ENCODE measurements at places on chromosomes 1 and 21. TPM values are rescaled to one million over a fixed set of nuclear protein-coding genes. Genes with fewer than 3 reads are reported as not detected.

Gene SLC25A34
- 1.8 TPM for total RNA-seq

DNA sequence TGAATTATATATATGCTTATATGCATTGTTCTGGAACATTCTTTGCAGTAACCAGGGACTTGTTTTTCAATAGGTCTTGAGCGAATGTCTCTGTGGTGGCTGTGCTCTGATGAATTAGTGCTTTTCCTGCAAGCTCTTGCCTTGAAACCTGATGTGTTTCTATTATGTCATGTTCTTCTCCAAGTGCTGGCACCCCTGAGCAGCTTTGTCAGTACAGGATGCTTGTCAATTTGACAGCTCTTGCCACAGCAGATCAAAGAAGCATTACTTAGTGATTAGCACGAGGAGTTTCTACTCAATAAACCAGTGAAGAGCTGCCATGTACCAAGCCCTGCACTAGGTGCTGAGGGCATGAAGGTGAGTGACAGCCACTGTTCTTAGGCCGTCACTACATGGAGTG is 171.9 kb downstream of the PRDM2 start:
- H3K4me3 ChIP-seq = no peak overlapping the region
- H3K27me3 ChIP-seq = no peaks in the 10 kb centered on the region
- no peaks in the 10 kb centered on the region for H3K36me3 ChIP-seq
- no peaks in the 10 kb centered on the region for H3K4me1 ChIP-seq
- no peak overlapping the region for H3K27ac ChIP-seq
- DNase-seq = no peak

- H3K4me3 ChIP-seq = no peak overlapping the region
- H3K4me1 ChIP-seq = no peaks in the 10 kb centered on the region
- no peak overlapping the region for H3K27ac ChIP-seq
- no peaks in the 10 kb centered on the region for H3K27me3 ChIP-seq
- H3K36me3 ChIP-seq = no peaks in the 10 kb centered on the region
These were observed 32.8 kb downstream of the WNT9A start for GRCh38 chr1:227914801-227915563.

DNA sequence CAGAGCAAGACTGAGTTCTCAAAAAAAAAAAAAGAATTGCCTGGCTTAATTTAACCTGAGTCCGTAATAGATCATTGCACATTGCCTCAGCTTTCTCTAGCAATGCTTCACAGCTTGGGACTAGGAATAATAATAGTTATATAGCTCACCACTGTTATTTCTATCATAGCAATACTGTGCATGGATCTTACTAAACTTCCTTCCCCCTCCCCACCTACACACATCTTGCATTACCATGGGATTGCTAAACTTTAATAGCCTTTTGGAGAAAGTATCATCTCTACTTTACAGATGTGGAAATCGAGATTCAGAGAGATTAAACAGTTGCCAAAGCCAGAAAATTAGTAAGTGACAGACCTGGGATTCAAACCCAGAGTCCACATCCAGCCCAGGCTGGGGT is 99.4 kb downstream of the ATP5PO start:
- H3K4me3 ChIP-seq = no peak overlapping the region
- no peaks in the 10 kb centered on the region for H3K27me3 ChIP-seq
- DNase-seq = no peak
- H3K36me3 ChIP-seq = no peaks in the 10 kb centered on the region
- no peaks in the 10 kb centered on the region for H3K4me1 ChIP-seq

DNA sequence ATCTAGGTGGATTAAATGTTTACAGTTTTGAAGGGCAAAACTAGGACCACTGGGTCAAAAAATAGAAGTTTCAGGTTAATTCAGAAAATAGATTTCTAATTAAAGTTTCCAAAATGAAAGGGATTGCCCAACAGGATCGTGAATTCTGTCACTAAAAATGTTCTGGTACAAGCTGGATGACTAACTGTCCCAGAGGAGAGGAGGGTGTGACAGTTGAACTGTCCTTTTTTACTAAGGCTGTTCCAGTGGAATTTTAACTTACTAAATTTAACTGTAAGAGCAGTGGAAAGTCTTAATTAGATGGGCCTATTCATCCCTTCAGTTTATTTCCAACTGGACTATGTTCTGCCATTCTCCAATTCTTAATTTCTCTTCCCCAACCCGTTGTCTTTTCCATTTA is 7.2 kb downstream of the SNX7 start:
- H3K36me3 ChIP-seq = no peaks in the 10 kb centered on the region
- H3K27me3 ChIP-seq = no peaks in the 10 kb centered on the region
- H3K4me3 ChIP-seq = no peak overlapping the region

DNA sequence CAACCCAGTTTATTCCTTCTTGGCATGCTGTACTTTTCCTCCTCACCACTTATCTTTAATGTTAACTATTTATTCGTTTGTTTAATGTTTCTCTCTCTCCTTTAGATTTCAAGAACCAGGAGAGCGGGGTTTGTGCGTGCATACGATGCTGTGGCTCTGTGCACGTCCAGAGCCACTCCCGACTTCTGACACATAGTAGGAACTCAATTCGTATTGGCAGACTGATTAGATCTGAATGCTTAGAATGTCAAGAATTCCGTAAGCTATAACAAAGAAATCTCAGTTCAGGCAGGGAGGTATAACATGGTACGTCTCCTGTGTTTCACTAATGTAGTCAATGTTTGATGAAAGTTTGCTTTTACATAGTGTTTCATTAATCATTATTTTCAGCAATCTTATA is 7.3 kb upstream of the GRIK1 start:
- H3K4me1 ChIP-seq = no peaks in the 10 kb centered on the region
- H3K4me3 ChIP-seq = no peak overlapping the region
- no peak overlapping the region for H3K27ac ChIP-seq
- H3K27me3 ChIP-seq = peaks cover 1% of the 10 kb centered on the region
- H3K36me3 ChIP-seq = no peaks in the 10 kb centered on the region
- DNase-seq = no peak

- no peak for DNase-seq
- no peaks in the 10 kb centered on the region for H3K4me1 ChIP-seq
- H3K4me3 ChIP-seq = no peak overlapping the region
- no peaks in the 10 kb centered on the region for H3K27me3 ChIP-seq
- H3K36me3 ChIP-seq = no peaks in the 10 kb centered on the region
These were observed 918 bp downstream of the IFNLR1 start for GRCh38 chr1:24186031-24186710.

- no peak for DNase-seq
- no peaks in the 10 kb centered on the region for H3K4me1 ChIP-seq
- no peak overlapping the region for H3K4me3 ChIP-seq
These were observed 203.4 kb downstream of the ZNF648 start for GRCh38 chr1:181858135-181858534.

- H3K27ac ChIP-seq = no peak overlapping the region
- no peak for DNase-seq
- no peak overlapping the region for H3K4me3 ChIP-seq
- H3K27me3 ChIP-seq = no peaks in the 10 kb centered on the region
- no peaks in the 10 kb centered on the region for H3K4me1 ChIP-seq
These were observed 19.2 kb downstream of the CNIH3 start for GRCh38 chr1:224635356-224635755.

Gene BCL2L15
- 0.44 TPM for total RNA-seq

- no peaks in the 10 kb centered on the region for H3K36me3 ChIP-seq
- no peaks in the 10 kb centered on the region for H3K27me3 ChIP-seq
- no peak overlapping the region for H3K27ac ChIP-seq
- DNase-seq = no peak
- no peaks in the 10 kb centered on the region for H3K4me1 ChIP-seq
- peak overlapping the region; percentile 29 for H3K4me3 ChIP-seq
These were observed 56.8 kb upstream of the PRDX6 start for GRCh38 chr1:173420330-173420806.

DNA sequence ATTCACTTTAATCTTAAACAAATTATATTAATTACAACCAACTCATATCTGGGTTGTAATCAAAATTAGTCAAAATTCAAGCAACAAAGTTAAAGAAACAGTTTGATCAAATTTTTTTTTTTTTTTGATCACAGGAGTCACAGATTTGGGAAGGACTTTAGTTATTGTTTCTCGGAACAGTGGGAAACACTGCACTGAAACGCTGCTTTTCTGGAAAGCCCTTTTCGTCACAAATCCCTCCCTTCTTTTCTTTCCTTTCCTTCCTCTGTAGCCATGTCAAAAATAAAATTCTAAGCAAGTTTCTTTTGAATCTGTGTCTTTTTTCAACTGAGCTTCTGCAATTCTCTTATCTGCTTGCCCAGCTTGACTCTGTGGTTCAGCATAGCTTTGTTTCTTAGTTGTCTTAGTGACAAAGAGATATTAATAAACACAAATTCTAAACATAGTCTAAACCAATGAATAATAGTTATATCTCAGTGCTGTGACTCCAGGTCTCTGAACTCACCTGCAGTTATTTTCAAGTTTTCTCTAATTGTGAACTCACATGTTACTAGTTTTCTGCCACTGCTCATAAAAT is 53.8 kb downstream of the PTGS2 start:
- no peak overlapping the region for H3K27ac ChIP-seq
- DNase-seq = no peak
- no peaks in the 10 kb centered on the region for H3K36me3 ChIP-seq
- no peaks in the 10 kb centered on the region for H3K4me1 ChIP-seq
- H3K4me3 ChIP-seq = no peak overlapping the region
- H3K27me3 ChIP-seq = no peaks in the 10 kb centered on the region

Gene IFT25
- total RNA-seq = 23.3 TPM

GRCh38 chr21:29372063-29372802 is 73.5 kb downstream of the BACH1 start:
- no peaks in the 10 kb centered on the region for H3K4me1 ChIP-seq
- H3K27me3 ChIP-seq = no peaks in the 10 kb centered on the region
- H3K36me3 ChIP-seq = no peaks in the 10 kb centered on the region

DNA sequence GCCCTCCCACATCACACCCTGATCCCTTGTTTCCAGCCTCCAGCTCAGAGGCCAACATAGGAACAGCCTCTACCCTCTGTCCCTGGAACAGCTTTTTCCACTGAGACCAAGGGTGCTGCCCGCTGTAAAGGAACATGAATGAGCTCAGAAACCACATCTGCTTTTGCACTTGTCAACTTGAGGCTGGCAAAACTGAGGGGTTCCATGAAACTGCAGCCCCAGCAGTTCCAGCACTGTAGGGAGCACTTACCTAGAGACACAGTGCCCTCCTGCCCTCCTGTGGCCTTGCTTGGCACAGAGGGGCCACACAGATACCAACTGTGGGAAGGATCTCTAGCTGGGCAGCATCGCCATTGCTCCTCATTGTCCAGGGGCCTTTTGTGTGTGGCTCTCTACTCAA is 51.7 kb downstream of the ITPKB start:
- H3K27ac ChIP-seq = peak overlapping the region; percentile 71
- no peak for DNase-seq
- no peaks in the 10 kb centered on the region for H3K36me3 ChIP-seq

- no peaks in the 10 kb centered on the region for H3K27me3 ChIP-seq
- H3K27ac ChIP-seq = no peak overlapping the region
- H3K4me3 ChIP-seq = no peak overlapping the region
These were observed 15.2 kb downstream of the GADD45A start for GRCh38 chr1:67700220-67700619.

Gene EPS15
- total RNA-seq = 144 TPM

Gene CD5L
- total RNA-seq = not detected

DNA sequence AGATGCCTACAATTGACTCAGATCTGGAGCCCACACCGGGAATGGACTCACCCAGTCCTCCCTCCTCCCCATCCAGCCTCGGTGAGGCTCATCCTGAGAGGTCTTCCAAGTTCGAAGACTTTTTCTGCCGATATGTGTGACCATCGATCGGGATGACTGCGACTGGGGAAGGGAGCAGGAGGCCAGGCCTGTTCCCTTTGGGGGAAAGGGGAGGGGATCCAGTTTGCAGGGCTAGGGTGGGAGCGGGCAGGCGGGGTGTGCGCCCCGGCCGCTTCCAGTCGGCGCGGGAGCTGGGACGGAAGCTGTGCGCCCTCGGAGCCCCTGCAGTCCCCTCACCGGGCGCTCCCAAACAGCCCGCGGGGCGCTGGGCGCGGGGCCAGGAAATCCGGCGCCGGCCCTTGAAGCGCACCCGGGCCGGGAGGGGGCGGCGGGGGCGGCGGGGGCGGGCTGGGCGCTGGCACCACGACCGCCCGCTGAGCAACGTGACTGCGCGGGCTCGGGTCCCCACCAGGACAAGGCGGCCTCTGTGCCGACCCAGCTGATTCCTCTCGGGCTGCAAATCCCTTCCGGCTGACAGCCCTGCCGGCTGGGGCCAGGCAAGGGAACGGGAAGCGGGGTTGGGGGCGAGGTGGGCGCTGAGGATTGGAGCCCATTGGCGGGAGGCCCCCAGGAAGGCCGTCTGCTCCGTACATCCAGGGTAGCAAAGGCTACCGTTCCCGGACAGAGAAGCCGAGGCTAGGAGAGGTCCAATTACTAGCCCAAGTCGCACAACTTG is 103.9 kb downstream of the EBNA1BP2 start:
- no peaks in the 10 kb centered on the region for H3K27me3 ChIP-seq
- no peak overlapping the region for H3K27ac ChIP-seq
- H3K4me3 ChIP-seq = peak overlapping the region; percentile 32
- H3K4me1 ChIP-seq = peaks cover 4% of the 10 kb centered on the region

DNA sequence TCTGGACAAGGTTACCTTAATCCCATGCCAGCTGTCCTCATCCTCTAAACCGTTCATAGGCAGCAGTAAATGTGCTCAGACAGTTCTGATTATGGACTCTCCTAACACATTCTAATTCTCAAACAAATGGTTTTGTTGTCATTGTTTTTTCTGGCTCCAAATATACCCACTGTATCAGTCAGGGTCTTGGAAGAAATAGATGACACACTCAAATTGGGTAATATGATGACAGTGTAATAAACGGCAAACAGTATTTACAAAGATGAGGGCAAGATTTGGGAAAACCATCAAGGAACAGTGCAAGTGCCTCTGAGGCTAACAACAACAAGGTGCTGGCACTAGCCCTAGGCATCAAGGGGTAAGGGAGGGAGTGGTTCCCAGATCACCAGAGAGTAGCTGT is 4.3 kb upstream of the CDC20 start:
- H3K4me3 ChIP-seq = no peak overlapping the region
- peaks cover 3% of the 10 kb centered on the region for H3K4me1 ChIP-seq
- no peak for DNase-seq
- H3K27me3 ChIP-seq = no peaks in the 10 kb centered on the region

GRCh38 chr1:112971006-112971405 is 15.0 kb upstream of the SLC16A1 start:
- no peaks in the 10 kb centered on the region for H3K4me1 ChIP-seq
- H3K27ac ChIP-seq = no peak overlapping the region
- H3K4me3 ChIP-seq = no peak overlapping the region

GRCh38 chr21:22725436-22725835 is 1727.2 kb downstream of the NCAM2 start:
- no peaks in the 10 kb centered on the region for H3K27me3 ChIP-seq
- no peaks in the 10 kb centered on the region for H3K36me3 ChIP-seq
- no peaks in the 10 kb centered on the region for H3K4me1 ChIP-seq
- H3K4me3 ChIP-seq = no peak overlapping the region
- no peak for DNase-seq

- H3K4me3 ChIP-seq = no peak overlapping the region
- H3K27me3 ChIP-seq = peaks cover 3% of the 10 kb centered on the region
- no peaks in the 10 kb centered on the region for H3K36me3 ChIP-seq
- no peak for DNase-seq
- H3K27ac ChIP-seq = no peak overlapping the region
These were observed 7.5 kb downstream of the RNF223 start for GRCh38 chr1:1066403-1067283.

GRCh38 chr21:45006536-45007095 is 66.8 kb downstream of the SLX9 start:
- DNase-seq = no peak
- no peaks in the 10 kb centered on the region for H3K27me3 ChIP-seq
- H3K27ac ChIP-seq = no peak overlapping the region
- H3K4me1 ChIP-seq = no peaks in the 10 kb centered on the region

Gene NUP210L
- total RNA-seq = not detected

Measured in breast epithelium (tissue), 4 donors.